ENCODE measurements at places on chromosomes 4 and X. TPM values are rescaled to one million over a fixed set of nuclear protein-coding genes. Genes with fewer than 3 reads are reported as not detected.
A peak's percentile ranks its signal among the peaks of the same experiment; 100 is the strongest.

The APLN gene
- polyA plus RNA-seq = 8.0 TPM

The EIF2S3 gene
- polyA plus RNA-seq = 60.7 TPM

The FAT1 gene
- polyA plus RNA-seq = 112 TPM

The SHOX gene
- polyA plus RNA-seq = not detected

The GAGE12H gene
- not detected for polyA plus RNA-seq

The SLC25A14 gene
- polyA plus RNA-seq = 9.7 TPM

The MED28 gene
- 39.3 TPM for polyA plus RNA-seq

The KLHL13 gene
- polyA plus RNA-seq = 2.7 TPM

The FMR1 gene
- polyA plus RNA-seq = 9.9 TPM

The TCP11X2 gene
- polyA plus RNA-seq = not detected

The HMX1 gene
- polyA plus RNA-seq = not detected

The TFE3 gene
- polyA plus RNA-seq = 38.8 TPM

The CLGN gene
- polyA plus RNA-seq = not detected

The ETDA gene
- polyA plus RNA-seq = not detected

The NSUN7 gene
- polyA plus RNA-seq = 0.41 TPM

The IDH3G gene
- 57.0 TPM for polyA plus RNA-seq

The DGAT2L6 gene
- not detected for polyA plus RNA-seq

GRCh38 chrX:65451663-65452062 lies 82.9 kb downstream of the LAS1L start:
- DNase-seq = peak; percentile 17

- DNase-seq = no peak
Observed at GRCh38 chr4:40842318-40842717, 92.6 kb downstream of the NSUN7 start.

DNA sequence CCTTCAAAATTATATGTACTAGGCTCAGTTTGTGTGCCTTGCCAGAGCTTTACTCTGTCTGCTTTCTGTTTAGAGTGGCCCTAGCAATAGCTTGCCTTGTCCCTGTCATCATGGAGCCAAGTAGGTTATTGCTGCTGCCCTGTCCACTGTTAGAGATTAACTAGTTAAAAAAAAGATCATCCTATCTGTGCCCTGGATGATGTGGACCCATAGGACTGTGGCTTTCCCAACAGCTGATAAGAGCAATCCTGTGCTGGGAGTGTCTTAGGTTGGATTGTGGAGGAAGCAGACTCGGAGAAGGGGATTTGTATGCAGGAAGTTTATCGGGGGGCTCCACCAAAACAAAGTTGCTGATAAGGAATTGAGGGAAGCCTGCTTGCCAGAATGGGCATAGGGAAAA lies 23.8 kb downstream of the PPP1R2C start:
- no peak for DNase-seq

GRCh38 chr4:158581161-158581560 lies 59.5 kb downstream of the RXFP1 start:
- no peak for DNase-seq

GRCh38 chr4:97073194-97073593 lies 1070.1 kb downstream of the STPG2 start:
- no peak for DNase-seq

DNA sequence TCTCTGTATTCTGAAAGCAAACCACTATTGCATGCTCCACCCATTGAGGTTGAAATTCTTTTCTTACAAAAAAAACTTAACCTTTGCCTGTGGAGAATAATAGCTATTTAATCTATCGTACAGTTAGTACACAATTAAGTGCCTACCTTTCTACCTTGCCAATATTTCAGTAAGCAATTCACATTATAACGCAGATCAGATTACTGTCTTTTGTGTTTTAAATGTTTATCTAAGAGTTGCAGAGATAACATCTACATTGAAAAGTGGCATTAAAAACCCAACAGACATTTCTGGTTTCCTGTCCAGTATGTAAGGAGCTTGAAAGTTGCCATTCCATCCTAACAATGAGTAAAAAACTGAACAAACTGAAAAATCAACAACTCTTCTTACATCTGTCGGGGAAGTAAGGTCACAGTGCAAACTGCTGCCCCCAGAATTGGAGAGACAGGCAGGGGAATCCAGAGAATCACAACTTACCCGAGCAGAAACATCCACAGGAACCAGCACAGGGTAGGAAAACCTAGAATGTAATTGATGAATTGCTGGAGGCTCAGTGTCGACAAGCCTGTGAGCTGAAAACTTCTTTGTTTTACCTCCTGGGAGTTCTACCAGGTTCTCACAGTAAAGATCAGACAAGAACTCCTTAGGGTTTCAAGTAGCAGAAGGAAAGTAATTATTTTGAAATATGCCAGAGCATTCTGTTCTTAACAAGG lies 27.3 kb upstream of the ACSL4 start:
- no peak for DNase-seq

GRCh38 chr4:18689308-18690115 lies 668.0 kb upstream of the LCORL start:
- peak; percentile 9 for DNase-seq

DNA sequence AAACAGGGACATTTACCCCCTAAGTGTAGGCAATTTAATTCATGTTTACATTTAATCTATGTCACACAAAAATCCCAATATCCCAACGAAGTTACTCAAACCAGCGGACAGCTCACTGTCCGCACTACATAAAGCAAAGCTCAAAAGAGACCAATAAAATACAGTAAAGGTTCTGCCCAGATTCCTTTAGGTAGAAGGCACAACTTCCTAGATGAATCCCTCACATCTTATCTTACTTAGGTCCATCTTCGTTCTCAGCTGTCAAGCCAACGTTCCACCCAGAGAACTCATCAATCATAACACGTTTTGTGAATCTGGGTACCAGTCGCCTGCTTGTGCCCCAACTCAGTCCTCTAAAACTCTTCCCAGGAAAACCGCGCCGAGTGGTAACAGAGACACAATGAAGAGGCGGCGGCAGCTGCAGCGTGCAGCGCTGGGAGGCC lies 1.7 kb downstream of the HNRNPDL start:
- DNase-seq = no peak

DNA sequence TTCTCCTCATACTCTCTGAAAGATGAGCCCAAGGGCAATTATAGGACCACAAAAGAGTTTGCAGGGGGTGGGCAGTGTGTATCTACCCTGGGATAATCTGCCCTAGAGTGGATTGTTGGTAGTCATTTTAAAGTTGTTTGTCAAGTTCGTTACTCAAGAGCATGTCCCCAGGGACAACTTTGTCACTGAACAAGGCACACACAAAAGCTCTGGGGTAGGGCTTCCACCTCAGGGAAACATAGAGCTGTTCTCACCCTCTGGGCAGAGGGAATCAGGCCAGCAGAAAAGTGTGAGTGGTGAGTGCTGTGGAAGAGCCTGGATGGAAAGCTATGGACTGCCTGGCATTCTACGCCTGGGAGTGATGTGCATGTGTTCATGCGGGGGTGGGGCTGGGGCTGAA lies 23.3 kb upstream of the LEF1 start:
- no peak for DNase-seq

DNA sequence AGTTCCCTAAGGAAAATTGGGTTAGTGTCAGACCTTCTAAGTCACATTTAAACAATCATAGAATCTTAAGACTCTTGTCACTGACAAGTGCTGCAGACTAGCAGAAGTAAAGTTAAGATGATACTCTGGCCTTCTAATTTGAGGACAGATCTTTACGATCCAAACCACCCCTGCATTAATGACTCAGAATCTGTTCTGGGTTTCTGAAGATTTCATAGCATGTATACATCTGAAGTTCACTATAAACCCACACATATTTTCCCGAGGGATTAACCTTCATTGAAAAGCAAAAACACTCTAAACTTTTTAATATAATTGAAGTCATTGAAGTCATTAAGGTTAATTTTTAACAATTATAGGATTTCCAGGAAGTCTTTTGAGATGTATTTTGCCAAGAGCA lies 674.3 kb downstream of the IQCM start:
- no peak for DNase-seq

GRCh38 chr4:3820016-3820805 lies 54.0 kb downstream of the ADRA2C start:
- no peak for DNase-seq

DNA sequence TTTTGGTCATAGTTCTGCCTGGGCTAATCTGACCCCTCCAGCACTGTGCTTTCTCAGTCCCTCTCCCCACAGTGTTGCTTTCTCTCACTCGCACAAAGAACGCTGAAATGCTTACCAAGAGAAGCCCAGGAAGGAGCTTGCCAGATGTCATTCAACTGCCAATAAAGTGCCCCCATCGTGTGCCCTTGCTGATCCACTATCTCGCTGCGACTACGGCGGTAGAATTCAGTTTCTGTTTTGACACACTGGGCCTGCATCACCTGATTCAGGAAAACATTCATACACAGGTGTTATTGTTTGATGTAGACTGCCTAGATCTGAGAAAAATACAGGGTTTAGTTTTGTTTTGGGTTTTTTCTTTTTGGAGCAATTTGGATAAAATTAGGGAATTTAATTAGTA lies 121.2 kb downstream of the MANBA start:
- no peak for DNase-seq

GRCh38 chr4:61662362-61662761 lies 462.2 kb downstream of the ADGRL3 start:
- no peak for DNase-seq

DNA sequence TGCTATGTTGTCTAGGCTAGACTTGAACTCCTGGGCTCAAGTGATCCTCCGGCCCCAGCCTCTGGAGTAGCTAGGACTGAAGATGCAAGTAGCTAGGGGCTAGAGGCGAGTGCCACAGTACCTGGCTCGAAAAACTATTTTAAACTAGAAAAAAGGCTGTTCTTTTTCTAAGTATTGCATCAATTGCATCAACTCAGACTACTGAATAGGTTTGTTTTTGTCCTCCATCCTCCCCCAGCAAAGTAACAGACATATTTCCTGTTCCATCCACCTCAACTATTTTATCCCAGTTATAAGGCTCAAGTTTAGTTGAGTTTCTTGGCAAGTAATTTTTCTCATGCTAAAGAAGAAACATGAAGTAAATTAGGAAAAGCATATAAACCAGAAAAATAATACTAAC lies 4.1 kb downstream of the SH3RF1 start:
- DNase-seq = no peak

DNA sequence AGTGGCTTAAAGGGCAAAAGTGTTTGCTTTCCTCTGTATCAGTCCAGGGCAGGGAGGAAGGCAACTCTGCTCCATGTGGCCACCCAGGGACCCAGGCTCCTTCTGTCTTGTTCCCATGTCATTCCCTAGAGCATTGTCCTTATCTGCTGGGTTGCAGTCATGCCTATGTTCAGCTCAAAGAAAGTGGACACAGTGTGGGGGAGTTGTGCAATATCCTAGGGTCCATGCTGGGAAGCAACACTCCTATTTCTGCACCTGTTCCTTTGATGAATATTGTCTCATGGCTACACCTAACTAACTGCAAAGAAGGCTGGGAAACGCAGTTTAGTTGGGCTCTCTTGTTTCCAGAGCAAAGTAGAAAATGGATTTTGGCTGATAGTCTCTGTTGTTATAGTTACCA lies 107.0 kb upstream of the OTUD4 start:
- DNase-seq = no peak

DNA sequence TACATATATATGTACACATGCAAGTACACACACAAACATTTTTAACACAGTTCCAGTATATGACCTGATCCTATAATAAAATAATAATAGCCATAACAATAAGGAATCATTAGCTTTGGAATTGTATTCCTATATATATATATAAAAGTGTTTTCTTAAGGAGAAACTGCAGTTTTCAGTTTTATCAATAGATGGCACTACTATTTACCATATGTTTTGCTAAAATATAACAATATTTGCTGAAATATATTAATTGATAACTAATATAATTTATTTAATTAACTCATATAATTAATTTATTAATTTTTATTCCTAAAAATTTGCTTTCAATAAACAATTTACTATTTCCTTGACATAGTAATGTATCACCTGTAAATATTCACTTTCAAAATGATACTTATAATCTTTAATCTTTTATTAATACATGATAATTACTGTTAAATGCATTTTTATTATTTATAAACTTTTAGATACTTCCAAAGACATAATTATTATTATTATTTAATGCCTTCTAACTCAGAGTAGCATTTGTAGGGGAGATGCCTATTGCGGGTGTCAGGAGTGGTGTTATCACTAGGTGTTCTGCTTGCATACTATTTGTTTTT lies 599.5 kb downstream of the FSTL5 start:
- DNase-seq = no peak

- no peak for DNase-seq
Observed at GRCh38 chr4:166017804-166018203, 144.8 kb downstream of the TLL1 start.

DNA sequence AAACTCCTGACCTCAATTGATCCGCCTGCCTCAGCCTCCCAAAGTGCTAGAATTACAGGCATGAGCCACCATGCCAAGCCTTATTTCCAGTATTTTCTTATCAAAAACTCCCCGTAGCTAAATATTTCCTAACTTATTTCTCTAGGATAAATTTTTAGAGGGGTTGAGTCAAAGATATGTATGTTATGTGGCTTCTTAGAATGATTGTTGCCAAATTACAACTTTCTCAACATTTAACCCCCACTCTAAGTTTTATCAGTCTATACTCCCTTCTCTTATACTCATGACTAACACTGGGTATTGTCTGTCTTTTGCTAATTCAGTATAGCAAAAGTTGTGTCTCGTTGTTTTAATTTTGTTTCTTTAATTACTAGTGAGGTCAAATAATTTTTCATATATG lies 187.7 kb upstream of the LNX1 start:
- DNase-seq = no peak

- no peak for DNase-seq
Observed at GRCh38 chr4:116847616-116848015, 237.8 kb downstream of the TRAM1L1 start.

Data from foreskin keratinocyte (primary cell).